ENCODE measurements at places on chromosomes 1 and 21.

GRCh38 chr1:37676281-37677142 lies 15.8 kb upstream of the CDCA8 start:
- no peak for DNase-seq

DNA sequence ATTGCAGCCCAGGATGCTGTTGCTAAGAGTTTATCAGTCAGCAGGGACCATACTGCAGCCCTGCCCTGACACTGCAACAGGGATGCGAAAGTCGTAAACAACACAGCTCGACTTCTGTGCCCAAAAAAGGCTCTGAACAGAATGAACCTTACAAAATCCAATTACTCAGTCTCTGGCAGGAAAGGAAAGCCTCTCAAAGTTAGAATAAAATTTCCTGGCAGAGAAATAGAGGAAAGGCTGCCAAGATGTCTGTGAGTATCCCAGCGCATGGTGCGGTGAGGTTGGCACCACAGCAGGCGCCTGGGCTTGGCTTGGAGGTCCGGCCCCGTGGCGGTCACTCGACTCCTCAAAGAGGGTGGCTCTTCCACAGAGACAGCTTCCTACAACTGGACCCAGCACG lies 185.8 kb downstream of the PCP4 start:
- DNase-seq = no peak

DNA sequence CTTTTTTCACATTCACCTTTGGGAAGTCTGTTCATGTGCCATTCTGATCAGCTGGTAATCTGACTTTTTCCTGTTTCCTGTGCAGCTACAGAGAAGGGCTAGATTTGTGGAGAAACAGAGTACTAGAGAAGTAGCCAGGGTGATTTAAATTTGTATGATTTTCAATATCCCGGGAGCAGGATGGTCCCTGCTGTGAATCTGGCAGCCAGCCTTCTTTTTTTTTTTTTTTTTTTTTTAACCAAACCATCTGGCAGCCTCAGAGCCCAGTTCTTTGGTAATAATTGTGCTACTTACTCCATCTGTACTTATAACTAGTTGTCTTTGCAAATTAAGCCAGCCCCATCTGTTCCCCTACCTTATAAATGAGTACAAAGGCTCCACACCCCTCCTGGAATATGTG lies 248.6 kb upstream of the DEPDC1 start:
- DNase-seq = no peak

- DNase-seq = no peak
Measured at GRCh38 chr21:45301521-45302081, 13.9 kb upstream of the POFUT2 start.

- DNase-seq = no peak
Measured at GRCh38 chr1:32749332-32749731, 46.8 kb upstream of the SYNC start.
